ENCODE measurements at places on chromosomes 12 and 14.

GRCh38 chr12:58529114-58529665 lies 391.1 kb downstream of the LRIG3 start:
- DNase-seq: no peak

GRCh38 chr14:61654026-61654425 lies 41.3 kb upstream of the HIF1A start:
- no peak for DNase-seq

DNA sequence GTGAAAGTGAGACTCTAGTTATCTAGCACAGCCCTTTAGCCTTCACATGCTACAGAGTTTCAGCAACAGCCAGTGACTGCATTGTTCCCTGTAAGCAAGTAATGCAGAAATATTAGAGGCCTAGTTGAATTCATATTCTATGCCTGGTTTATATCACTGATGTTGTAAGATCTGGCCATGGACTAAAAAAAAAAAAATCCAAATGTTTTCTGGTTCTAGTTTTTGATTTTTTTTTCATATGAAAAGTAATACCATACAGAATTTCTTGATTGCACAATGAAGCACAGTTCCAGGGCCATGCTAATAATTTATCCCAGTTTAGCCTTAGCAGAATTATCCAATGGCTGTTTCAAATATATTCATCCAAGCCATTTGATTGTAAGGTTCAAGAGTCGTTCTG lies 341.5 kb upstream of the DDHD1 start:
- no peak for DNase-seq

GRCh38 chr14:104967386-104968152 lies 10.6 kb downstream of the AHNAK2 start:
- DNase-seq: no peak

DNA sequence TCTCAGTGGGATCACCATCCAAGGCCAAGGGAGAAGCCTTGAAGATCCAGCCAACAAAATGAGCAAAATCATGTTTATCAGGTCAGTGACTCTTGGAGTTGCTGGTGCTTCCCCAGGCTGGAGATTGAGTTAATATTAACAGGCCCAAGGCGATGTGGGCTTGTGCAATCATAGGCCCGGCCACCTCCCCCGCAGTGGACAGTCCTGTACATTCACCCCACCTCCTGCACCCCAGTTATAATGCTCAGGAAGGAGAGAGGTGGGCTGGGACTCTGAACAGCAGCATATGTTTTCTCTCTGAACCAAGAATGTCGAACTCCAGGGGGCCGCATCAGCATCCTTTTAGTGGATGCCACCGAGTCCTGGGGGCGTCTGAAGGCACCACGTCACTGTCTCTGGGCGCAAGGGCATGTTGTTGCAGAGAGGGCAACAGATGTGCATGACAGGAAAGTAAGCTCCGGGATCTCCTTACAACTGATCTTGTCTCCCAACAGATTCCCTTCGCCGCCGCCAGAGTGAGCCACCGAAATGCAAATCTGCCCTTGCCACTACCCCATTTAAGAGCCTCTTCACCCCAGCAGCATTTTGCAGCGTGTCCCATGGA lies 32.2 kb upstream of the SERPINA6 start:
- no peak for DNase-seq

GRCh38 chr12:103469719-103470118 lies 26.0 kb downstream of the C12orf42 start:
- no peak for DNase-seq

GRCh38 chr12:118980407-118981014 lies 830 bp upstream of the SRRM4 start:
- DNase-seq: no peak

DNA sequence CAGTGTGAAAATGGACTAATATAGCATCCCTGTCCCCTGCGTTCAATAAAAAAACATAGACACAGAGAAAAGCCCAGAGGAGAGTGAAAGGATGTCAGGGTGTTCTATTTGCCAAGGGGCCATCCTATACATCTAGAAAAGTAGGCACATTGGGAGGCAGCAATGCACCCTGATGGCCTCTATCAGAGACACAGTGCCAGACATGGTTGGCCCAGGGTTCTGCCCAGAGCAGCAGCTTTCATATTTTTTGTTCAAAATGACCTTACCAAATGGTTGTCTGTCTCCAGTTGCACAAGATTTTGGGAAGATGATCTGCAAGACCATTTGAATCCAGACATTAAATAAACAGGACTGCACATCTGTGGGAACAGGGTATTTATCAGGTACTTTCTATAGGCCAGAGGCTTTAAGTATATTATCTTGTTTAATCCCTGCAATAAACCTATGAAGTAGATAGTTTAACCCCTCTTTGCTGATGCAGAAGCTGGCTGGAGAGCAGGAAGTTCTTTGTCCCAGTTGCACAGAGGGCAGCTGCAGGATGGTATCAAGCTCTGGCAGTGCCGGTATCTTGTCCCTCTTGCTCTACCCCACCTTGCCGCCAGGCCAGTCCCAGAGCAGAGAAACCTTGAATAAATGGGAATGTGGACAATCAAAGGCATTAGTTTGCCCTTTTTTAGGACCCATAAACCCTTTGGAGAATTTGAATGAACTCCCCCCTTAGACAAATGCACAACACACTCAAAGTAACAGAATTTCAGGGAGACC lies 171.8 kb upstream of the PWP1 start:
- DNase-seq: no peak

DNA sequence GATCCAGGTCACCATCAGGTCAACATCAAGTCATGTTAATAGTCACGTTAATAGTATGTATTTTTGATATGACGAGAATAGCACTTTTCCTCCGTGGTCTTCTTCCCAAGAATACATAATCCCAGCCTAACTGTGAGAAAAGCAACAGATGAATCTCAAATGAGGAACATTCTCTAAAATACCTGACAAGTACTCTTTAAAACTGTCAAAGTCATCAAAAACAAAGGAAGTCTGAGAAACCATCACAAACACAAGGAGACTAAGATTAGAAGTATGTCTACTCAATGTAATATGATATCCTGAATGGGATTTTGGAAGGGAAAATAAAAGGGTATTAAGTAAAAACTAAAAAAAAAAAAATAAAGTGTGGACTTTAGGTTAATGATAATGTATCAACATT lies 36.8 kb upstream of the GLIPR1 start:
- no peak for DNase-seq

DNA sequence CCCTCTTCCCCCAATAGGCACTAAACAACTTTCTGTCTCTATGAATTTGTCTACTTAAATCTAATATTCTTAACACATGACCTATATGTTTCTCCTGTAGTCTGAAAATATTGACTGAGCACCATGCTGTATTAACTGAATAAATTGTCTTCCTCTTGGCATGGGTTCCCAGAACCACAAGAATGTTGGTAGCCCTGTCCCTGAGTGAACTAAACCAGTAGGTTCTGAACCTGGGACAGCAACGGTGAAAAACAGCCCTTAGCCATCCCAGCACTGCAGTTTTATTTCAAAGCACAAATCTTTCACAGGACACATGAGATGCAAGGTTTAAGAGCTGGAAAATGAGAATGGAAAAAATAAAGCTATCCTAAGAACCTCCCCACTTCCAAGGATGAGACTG lies 20.4 kb upstream of the HSP90B1 start:
- no peak for DNase-seq
